Naive thymus-derived CD8-positive, alpha-beta T cell (primary cell): ENCODE measurements at places on chromosomes 4 and X. TPM values are rescaled to one million over a fixed set of nuclear protein-coding genes. Genes with fewer than 3 reads are reported as not detected.

DNA sequence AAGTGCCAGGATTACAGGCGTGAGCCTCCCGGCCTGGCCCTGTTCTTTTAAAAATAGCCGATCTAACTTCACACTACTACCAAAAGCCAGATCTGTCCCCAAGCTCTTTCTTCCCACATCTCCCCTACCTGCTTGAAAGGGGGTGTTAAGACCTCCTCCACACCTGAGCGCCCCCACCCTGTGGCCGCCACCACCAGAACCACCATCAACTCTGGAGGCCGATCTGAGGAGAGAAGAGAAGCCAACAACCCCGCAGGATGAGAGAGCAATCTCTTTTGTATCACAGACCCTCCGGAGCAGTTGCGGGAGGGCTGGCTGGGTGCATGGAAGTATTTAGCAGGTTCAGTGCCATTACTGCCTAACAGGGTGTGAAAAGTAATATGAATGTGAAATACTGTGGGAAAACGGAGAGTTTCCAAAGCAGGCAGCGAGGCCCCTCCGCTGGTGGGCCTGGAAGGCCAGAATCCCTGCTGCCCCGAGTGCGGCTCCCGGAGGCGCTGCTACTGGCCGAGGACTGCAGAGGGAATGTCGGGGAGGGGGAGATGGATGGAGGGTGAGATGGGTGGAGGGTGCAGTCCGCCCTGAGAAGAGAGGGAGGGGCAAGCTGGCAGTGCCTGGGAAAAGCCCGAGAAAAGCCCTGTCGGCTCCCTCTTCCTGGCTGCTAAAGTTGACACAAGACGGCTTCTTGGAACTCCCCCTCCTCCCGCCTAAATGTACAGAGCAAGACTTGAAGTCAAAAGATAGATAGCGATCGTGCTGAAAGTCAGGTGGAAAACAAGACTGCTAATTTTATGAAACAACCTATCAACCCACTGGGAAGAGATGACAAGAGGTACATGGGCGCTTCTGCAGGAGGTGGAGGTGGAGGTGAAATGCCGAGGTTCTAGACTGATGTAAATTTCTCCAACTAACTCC, 22.3 kb downstream of the HAND2 start:
- DNase-seq: no peak

DNA sequence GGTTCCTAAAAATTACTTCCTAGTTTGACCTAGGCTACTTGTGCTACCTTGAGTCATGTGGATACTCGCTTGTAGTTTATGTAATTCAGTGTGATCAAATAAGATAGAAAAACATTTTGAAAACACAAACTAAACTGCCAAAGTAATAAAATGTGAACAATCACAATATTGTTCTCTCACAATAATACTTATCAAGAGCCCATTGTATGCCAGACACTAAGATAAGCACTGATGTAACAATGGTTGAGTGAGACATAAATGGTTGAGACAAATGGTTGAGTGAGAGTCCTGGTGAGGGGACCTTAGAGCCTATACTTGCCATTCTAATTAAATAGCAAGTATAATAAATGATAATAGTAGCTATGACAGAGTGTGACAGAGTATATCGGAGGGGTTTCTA, 41.7 kb downstream of the RFC1 start:
- DNase-seq: no peak

The SRPX2 gene
- not detected for total RNA-seq

The TKTL2 gene
- total RNA-seq: not detected

- DNase-seq: no peak
These were observed 20.8 kb upstream of the LGI2 start for GRCh38 chr4:25051534-25051933.
